Heart right ventricle (tissue), 16 donors: ENCODE measurements at places on chromosomes 11 and 22. TPM values are rescaled to one million over a fixed set of nuclear protein-coding genes. Genes with fewer than 3 reads are reported as not detected.

VWCE gene
- 1.3 TPM for total RNA-seq

ADAMTS8 gene
- 1.1 TPM for total RNA-seq

TRABD gene
- total RNA-seq, result 14.7 TPM

GAS2 gene
- total RNA-seq, result 16.0 TPM

OR8D1 gene
- not detected for total RNA-seq

KCNJ1 gene
- total RNA-seq, result not detected

CUL5 gene
- total RNA-seq, result 51.3 TPM

OR6A2 gene
- not detected for total RNA-seq
